ENCODE measurements at places on chromosomes 4 and X.

DNA sequence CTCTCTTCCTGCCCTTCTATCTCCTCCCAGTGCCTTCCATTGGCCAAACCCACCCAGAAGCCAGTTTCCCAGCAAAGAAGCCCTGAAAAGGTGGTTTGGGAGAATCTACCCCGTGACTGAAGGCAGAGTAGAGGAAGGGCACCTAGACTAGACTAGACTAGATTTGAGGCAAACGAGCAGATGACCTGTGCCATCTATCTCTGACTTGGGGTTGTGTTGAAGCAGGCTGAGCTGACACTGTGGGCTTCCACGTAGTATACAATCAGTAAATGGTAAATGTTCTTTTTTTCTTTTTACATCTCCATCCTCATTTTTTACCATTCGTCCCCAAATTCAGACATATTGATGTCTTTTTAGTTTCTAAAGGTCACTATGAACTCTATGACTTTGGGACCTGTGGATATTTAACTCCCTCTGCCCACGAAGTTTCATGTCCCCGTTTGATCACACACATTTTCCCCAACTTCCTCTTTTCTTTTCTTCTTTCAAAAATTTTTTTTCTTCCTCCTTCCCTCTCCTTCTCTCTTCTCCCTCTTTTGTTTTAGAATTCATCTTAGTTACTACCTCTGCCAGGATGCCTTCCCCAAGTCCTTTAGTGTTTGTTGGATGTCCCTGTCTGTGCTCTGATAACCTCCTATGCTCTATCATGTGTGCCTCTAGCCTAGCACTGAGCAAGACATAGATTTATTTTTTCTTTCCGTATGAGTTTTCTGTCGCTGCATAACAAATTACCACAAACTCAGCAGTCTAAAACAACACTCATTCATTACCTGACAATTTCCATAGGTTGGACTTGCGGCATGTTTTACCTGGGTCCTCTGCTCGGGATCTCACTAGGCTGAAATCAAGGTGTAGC is 6.2 kb upstream of the AFF1 start:
- DNase-seq: no peak

- no peak for DNase-seq
Measured at GRCh38 chr4:83830138-83830888, 294.4 kb downstream of the GPAT3 start.

DNA sequence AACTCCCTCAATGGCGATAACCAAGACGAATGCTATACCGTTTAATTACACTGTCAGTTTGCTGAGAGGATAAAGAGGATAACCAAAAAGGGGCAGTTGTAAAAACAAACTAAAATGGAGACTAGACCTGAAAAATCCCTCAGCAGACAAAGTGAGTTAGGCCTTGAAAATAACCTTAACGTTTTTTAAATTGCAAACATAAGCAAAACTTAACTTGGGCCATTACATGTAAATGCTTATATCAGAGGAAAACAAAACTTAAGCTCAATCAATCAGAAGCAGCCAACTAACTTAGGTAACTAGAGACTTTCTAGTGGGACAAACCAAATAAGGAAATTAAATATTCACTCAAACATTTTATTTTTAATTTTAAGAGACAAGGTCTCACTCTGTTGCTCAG is 17.0 kb upstream of the TAPT1 start:
- no peak for DNase-seq

- no peak for DNase-seq
Measured at GRCh38 chrX:115093191-115093590, 75.8 kb upstream of the IL13RA2 start.

GRCh38 chr4:147247579-147247978 is 233.3 kb upstream of the EDNRA start:
- no peak for DNase-seq

- DNase-seq: no peak
Measured at GRCh38 chrX:41121766-41122165, 36.5 kb downstream of the USP9X start.

- DNase-seq: no peak
Measured at GRCh38 chr4:169098969-169099690, 89.1 kb upstream of the CBR4 start.

Measured in substantia nigra (tissue), 51 donors.